ENCODE measurements at places on chromosomes 6 and 20. TPM values are rescaled to one million over a fixed set of nuclear protein-coding genes. Genes with fewer than 3 reads are reported as not detected.
A peak's percentile ranks its signal among the peaks of the same experiment; 100 is the strongest.

GRCh38 chr6:163634211-163635171, 220.0 kb downstream of the QKI start:
- DNase-seq = no peak

- no peak for DNase-seq
Measured at GRCh38 chr6:148620579-148621298, 126.1 kb upstream of the UST start.

- DNase-seq = no peak
Measured at GRCh38 chr6:70693887-70694286, 26.2 kb downstream of the SMAP1 start.

DNA sequence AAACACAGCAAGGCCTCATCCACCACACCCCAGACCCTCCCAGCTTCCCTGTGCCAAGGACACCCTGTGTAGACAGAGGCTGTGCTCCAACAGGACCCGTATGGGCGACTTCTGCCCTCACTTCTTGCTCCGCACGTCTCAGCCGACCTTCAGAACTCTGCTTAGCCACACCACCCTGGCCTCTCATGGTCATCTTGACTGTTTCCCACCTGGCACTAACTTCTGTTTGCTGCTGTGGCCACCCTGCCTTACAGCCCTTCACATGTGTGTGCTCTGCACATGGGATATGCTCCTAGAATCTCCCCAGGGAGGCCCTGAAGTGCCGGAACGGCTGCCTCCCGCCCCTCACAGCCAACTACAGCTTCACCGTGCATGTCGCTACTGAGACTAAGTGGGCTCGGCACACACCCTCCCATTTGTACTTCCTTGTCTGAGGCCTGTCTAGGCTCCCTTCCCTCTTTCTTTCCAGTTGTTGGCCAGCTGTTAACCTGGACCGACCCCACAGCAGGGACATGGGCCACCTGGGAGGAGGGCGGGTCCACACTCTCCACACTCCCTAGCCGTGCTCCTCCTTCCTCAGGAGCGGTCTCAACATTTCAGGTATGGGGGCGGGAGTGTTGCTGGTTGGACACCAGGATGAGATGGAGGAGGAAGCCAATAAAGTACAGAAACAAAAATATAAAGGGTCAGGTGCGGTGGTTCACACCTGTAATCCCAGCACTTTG, 69.6 kb downstream of the PYGB start:
- DNase-seq = no peak

- DNase-seq = no peak
Measured at GRCh38 chr20:6525447-6526303, 241.8 kb upstream of the BMP2 start.

DNA sequence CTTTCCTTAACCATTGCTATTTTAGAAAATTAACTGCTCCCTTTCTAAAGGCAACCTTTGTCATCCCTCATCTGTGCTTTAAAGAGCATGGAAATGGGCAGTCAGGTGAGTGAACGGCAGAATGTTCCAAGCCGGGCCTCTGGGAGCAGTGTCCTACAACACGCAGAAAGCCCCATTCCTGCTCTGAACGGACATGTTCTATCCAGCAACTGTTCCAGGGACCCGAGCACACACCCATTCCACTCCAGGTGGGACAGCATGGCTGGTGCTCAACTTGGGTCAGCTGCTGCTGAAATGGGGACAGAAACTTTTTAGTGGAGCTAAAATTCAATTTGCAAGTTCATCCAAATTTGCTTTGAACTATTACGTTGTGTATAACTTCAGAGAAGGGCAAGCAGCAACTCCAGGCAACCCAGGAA, 26.7 kb downstream of the DIDO1 start:
- DNase-seq = no peak

DNA sequence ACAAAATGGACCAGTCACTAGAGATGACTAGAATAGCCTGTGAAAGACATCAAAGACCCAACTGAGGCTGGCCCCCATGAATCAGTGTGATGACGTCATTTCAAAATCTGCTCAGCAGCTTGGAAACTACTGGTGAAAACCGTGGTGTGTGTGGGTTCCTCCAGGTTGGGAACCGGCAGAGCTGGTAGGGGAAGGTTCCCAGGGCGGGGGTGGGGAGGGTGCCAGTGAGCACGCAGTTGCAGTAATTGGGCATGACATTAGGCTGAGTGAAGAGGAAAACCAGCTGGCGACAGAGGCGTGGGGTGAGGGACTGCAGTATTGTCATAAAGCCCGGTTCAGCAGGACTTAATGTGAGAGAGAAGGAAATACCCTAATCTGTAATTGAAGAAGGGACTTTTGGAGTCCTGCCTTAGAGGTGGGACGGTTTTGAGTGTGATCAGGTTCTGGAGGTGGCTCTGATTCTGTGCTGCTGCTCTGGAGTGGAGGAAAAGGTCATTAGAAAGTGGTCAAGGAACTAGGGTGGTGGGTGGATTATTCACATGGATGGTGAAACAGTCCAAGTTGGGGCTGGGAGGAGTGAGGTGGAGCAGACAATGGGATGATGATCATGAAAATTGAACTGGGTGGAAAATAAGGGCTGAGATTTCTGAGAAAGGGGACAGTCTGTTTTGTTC, 52.0 kb upstream of the MTHFD1L start:
- peak; percentile 13 for DNase-seq

DNA sequence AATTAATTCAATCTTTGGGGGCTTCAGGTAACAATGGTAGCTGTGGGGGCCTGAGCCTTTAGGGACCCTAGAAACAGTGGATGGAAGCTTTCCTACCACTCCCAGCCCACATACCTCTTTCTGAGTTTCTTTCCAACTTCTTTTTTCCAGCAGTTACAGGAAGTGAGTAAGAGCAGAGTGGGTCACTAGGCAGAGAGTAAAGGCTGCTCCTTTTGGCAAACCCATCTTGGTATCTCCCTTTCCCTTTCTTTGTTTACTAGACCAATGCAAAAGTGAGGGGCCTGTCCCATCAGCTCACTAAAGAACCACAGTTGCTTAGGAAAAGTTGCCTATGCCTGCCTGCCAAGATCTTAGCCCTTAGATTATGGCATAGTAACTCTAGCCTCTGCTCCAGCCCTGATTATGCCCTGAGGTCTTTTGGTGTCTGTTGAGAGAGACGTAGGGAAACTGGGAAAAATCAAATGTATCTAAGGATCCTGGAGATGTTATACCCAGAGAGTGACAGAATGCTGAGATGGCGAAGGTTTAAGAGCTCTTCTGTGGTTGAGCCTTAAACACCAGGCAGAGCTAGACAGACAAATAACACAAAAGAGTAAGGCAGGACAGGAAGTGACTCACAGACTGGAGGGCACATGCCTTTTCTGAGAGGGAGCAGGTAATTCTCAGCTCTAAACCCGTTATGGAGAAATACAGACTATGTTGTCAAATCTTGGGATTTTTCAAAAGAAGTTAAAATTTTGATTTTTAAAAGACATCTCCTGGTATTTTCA, 31.3 kb downstream of the TRMT6 start:
- DNase-seq = peak; percentile 59

DNA sequence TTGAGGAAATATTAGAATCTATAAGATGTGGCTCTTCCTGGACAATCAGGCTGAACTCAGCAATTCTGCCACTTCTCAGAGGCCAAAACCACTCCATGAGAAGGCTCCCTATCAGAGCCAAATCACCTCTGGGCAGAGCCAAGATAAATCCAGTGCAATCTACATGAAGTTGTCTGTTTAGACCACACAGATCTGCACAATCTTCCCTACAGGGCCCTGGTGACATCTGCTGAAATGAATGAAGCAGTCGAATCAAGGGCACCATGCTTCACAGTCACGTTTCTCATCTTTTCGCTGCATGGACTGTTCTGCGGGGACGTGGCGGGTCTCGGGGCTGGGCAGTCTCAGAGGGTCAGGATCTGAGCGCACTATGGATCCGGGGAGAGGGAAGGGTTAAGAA, 60.1 kb upstream of the CD93 start:
- DNase-seq = no peak

- DNase-seq = no peak
Measured at GRCh38 chr6:51892750-51893149, 194.7 kb downstream of the PKHD1 start.

DNA sequence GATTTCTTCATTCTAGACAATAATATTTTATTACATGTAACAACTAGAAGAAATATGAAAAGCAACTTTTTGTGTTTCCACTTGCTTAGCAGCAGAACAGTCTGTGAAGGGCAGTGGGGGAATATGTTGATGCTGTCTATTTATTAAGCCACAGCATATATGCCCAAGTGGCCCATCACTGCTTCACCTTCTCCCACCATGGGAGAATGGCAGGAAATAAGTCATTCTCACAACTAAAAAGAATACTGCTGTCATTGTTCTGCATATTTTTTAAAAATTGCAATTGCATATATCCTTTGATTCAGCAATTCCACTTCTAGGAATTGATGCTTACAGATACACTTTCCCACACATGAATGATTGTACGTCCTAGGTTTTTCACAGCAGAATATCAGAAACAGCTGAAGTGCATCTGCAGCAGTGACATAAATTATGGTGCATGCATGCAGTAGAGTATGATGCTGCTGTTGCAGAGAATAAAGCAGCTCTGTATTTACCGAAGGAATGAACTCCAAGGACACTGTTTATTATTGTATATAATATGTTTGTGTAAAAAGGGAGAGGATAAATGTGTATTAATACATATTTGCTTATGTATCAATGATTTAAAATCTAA, 26.8 kb downstream of the KIF3B start:
- no peak for DNase-seq

GRCh38 chr6:54204921-54205591, 93.8 kb downstream of the MLIP start:
- DNase-seq = no peak

GRCh38 chr6:36805917-36806316, 33.3 kb downstream of the CPNE5 start:
- DNase-seq = no peak

DNA sequence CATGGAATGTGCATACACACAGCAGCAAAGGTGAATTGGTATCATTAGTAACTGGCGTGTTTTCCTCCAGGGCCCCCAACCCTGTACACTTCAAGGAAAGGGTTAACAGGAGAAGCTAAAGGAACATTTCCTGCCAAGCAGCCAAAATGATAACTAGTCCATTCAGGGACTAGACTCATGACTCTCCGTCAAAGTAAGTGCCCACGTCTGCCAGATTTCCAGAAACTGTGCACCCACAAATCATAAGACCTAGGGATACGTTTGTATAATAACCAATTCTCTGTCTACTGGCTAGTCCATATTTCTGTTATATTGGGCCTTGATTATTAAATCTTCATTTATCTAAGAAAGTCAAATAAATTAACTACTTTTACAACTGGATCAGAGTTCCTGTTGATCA, 76.0 kb upstream of the NHSL1 start:
- DNase-seq = no peak

DNA sequence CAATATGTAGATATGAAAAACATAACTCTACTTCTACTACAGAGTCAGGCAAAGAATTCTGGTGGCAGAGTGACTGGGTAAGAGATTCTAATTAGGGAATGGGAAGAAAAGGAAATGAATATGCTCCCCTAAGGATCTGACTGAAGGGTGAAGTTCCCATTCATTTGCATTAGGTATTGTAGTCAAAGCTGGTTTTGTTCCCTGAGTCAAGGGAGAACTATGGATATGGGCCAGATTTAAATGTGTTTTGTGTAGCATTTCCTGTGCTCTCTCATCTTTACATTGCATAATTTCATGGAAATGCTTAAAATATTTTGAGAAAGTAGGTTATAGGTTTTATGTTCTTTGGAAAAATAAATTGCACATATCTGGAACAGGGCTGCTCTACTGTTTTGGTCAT, 299.7 kb downstream of the BTBD3 start:
- DNase-seq = no peak

DNA sequence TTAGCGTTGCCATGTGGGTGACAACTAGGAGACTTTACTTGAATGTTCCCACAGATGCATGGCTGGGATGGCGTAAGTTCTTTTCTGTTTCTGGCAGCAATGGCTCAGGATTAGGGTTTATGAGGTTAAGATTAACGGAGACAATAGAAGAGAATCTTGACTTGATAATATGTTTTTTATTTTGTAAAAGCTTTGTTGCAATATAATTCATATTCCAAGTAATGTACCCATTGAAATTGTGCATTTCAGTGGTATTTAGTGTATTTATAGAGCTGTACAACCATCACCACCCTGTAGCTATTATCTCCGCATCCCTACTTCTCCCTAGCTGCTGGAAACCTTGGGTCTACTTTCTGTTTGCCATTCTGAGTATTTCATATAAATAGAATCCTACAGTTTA, 349.2 kb downstream of the UTRN start:
- no peak for DNase-seq

DNA sequence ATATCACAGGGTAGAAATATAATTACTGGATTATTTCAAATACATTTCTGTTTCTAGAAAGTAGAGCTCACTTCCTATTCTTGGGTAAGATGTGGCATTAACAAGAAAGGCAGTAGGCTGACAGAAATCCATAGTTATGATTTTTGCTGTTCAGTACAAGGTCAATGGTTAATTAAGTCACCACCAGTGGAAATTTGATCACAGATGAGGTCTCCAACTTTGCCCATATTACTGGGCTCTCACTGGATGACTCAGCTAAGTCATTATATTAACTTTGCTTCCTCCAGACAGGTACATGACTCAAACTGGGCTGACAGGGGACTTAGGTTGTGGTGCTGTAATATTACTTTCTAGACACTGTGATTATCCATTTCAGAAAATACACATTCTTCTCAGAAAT, 212.4 kb downstream of the GRIK2 start:
- peak; percentile 47 for DNase-seq

DNA sequence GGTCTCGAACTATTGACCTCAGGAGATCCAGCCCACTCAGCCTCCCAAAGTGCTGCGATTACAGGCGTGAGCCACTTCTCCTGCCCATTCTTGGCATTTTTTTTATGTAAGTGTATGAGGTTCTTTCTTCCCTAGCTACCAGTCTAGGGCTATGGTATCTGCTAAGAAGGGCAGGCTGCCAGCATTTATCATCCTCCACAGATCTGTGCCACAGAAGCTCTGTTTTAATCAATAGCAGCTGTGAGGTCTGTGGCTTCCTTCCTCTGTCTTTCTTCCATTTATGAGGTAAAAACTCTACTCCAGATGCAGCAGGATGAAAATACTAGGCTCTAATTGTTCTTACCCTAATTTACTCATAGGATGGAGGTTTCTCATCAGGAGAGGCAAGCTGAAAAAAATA, 1382.4 kb upstream of the ADGRB3 start:
- DNase-seq = peak; percentile 18

DNA sequence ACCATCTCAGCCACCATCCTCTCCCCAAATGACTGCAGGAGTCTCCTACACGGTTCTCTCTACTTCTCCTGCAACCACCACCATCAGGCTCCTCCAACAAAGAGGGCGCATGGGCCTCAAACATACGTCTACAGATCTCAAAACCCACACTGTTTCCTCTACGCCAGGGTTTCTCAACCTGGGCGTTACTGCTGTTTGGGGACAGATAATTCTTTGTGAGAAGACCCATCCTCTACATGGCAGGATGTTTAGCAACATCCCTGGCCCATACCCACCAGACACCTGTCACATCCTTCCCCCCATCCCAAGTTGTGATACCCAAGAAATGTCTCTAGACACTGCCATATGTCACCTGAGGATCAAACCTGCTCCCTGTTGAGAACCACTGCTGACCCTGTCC, 45.0 kb downstream of the ELMO2 start:
- no peak for DNase-seq

GRCh38 chr20:56735084-56735642, 106.1 kb downstream of the TFAP2C start:
- DNase-seq = no peak

The BANF2 gene
- not detected for total RNA-seq

The GRM1 gene
- total RNA-seq = under 0.01 TPM

The RALGAPB gene
- 21.4 TPM for total RNA-seq

The HLA-DRB5 gene
- 0.13 TPM for total RNA-seq

The ADA gene
- 4.1 TPM for total RNA-seq

The ANKRD66 gene
- not detected for total RNA-seq

The CNKSR3 gene
- total RNA-seq = 5.6 TPM

The XKR7 gene
- total RNA-seq = under 0.01 TPM

The NR2E1 gene
- not detected for total RNA-seq

The SIRPA gene
- total RNA-seq = 7.8 TPM

The MYBL2 gene
- total RNA-seq = 22.2 TPM

The SRSF6 gene
- total RNA-seq = 64.8 TPM

All from LHCN-M2 (cell line).